GOT3 (cell line): ENCODE measurements at places on chromosomes 5 and 9.

DNA sequence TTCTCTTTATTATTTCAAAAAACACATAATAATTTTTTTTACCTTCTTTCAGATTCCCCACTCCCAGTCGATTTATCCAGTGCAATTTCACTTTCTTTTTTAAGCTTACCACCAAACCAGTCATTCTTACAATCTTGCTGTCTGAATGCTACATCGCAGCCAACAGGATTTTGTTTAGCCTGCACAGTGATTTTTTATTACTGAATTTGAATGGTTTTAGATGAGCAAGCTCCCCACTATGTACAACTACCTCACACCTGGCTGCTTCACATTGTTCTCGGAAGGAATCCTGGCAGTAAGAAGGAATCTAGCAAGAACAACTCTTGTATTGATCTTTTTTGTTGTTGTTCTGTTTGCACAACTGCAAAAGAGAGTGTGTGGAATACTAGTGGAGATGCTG is 668.1 kb upstream of the WWC1 start:
- no peak for DNase-seq

- DNase-seq, result no peak
These were observed 32.7 kb downstream of the SMC5 start for GRCh38 chr9:70291446-70291845.

GRCh38 chr9:131113655-131114054 is 11.7 kb upstream of the NUP214 start:
- no peak for DNase-seq

DNA sequence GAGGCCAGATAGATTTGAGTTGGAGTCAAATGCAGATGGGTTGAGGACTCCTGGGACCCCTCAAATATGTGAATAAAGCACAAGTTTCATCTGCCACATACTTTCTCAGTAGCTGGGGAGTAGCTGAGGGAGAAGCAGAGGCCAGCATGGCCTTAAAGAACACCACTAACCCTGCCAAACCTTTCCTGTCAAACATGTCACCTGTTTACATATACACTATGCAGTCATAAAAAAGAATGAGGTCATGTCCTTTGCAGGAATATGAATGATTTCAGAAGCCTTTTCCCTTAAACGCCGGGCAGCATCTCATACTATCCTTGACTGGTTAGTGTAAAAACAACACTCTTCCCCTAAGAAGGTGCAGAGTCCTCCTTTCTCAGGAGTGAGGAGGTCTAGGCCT is 25.2 kb upstream of the HSD17B4 start:
- DNase-seq, result no peak

GRCh38 chr9:125843646-125844045 is 96.5 kb downstream of the PBX3 start:
- no peak for DNase-seq

DNA sequence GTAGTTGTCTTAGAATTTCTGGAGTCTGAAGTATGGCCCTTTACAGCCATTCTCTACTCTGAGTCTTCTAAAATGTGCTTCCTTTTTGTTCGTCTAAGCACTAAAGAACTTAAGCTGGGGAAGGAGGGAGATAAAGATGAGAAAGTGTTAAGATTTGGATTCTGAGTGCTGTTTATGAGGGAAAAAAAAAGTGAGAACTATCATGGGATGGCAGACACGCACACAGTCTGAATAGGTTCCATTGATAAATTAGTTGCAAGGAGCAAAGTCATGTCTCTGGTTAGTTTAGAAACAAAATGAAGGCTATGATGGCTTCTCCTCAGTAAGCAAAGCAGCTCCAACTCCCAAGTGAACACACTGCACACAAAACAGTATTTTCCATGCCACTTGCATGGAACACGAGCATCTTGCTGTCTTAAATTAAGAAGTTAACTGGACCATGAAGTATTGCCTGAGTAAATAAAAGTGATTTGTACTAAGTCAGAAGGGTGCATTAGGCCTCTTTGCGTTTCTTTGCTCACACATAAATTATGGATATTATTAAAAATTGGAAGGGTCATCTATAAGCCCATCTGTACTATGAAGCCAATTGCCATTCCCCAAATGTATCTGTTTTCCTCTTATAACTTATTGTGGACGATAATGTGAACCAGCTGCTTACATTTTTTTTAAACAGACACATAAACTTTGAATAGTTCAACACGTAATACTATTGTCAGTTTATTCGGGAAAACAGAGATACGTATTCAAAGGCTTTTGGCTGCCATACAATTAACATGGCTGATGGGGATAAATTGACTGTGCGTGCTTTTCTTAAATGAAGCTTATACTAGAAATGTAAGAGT is 199.3 kb downstream of the SGCD start:
- DNase-seq, result no peak

DNA sequence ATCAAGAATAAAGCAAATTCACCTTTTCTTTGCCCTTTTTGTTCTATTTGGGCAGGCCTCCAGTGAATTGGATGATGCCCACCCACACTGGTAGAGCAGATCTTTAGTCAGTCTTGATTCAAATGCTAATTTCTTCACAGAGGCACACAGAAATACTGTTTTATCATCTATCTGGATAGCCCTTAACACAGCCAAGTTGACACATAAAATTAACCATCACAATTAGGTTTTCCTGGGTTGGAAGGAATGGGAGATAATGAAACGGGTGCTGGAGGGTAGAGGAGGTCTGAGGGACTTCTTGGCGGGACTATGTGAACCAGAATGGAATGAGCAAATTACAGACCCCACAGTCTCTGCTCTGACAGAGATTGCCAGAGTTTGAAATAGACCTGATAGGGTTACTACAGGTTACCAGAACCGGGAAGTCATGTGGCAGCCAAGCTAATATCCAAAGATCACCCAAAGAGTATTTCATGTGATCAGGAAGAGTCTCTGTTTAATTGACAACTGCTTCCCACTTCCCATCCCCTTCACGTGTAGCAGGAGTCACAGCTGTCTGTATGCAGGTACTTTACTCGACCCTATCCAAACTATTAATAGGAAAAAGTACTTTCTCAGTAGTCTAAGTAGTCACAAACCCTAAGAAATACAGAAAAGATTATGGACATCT is 20.0 kb upstream of the TMEM161B start:
- no peak for DNase-seq

GRCh38 chr9:13447843-13448422 is 168.4 kb upstream of the MPDZ start:
- no peak for DNase-seq

DNA sequence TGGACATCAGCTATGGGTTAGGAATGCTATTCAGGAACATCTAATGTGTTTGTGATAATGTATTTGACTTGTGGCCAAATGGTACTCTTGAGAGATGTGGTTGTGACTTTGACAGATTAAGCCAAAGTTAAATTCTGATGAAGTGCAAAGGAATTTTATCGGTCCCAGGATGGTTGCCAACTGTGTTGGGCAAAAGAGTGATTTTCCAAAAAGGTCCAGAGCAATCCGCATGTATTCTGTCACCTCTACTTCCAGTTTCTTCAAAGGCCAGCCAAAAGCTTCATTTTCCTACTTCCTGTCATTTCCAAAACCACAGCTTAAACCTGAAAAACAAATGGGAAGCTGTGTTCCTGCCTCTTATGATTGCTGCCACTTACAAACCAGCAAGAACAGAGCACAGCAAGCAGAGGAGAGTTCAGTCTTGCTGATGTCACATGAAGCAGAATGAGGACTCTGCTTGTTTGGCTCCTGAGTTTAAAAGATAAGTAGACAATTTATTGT is 59.8 kb downstream of the MARCHF3 start:
- no peak for DNase-seq

GRCh38 chr9:69894720-69895119 is 74.1 kb downstream of the CFAP95 start:
- no peak for DNase-seq
